Central memory CD4-positive, alpha-beta T cell (primary cell): ENCODE measurements at places on chromosomes 1 and 21.
A peak's percentile ranks its signal among the peaks of the same experiment; 100 is the strongest.

GRCh38 chr1:167659450-167659849 is 29.4 kb downstream of the RCSD1 start:
- no peak for DNase-seq

DNA sequence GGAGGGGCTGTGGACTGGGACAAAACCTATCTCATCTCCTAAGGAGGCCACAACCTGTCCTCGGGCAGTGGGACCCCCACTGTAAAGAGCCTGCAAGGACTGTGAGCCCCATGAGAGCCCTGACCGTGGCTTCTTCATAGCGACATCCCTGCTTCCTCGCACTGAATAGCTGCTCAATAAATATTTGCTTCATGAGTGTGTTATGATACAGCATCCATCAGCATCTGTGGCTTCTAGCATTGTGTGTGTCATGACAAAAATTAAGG is 40.5 kb upstream of the CSF3R start:
- DNase-seq: no peak

DNA sequence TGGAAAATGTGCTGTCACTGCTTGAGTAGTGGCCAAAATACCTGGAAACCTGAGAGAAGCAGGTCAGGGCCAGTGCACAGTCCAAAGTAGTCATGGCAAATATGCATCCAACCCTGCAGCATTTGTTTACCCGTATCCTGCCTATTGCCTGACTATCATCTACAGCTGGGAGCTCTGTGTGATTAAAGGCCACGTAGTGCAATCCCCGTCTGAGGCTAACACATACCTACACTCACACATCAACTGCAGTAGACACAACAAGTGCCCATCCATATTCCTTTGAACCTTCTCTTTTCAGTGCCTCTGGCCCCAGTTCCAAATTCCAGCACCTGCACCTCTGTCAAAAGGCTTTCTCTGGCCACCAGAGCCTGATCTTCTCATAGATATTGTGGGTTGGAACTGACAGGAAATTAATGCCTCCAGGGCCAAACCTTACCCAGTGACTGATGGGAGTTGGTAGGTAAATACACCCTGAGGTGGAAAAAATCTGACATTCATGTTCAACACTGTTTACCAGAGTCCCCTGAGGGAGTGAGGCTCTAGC is 383.0 kb downstream of the SETD4 start:
- no peak for DNase-seq

DNA sequence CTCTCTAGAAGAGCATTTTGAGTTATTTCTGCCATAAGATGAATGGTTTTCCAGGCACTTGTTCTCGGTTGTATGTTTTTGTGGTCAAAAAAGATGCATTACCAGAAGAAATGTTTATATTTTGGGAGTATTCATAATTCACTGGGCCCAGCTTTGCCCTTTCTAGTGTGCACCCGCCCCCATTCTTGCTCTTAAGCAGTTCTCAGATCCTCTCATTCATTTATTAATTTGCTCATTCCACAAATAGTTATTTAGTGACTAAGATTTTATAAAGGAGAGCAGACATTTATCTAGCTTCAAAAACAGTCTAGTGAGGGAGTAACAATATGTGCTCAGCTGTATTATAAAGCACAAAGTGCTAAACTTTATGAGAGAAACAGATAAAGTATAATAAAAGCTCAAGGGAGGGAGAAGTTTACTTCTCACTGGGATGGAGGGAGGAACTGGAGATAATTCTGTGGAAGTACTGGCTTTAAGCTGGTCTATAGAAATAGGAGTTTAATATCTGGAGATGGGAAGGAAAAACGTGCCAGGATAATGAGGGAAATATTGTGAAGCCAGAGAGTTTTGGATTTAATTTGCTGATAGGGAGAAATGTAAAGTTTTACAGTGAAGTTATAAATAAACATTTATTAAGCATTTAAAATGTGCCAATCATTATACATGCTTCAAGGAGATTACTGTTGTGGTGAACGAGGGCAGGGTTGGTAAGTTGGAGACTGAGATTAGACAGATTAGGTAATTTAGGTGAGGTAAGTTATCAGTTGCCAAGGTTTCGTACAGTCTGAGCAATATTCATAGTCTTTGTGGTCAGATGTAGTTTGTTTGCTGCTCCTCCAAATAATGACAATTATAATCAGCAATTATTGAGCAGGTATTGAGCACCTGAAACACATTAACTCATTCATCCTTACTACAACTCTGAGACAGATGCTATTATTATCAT is 9.1 kb upstream of the MACF1 start:
- peak; percentile 66 for DNase-seq

GRCh38 chr21:38993561-38993960 is 187.8 kb downstream of the ETS2 start:
- DNase-seq: no peak

GRCh38 chr1:5738911-5739462 is 253.2 kb downstream of the NPHP4 start:
- no peak for DNase-seq

DNA sequence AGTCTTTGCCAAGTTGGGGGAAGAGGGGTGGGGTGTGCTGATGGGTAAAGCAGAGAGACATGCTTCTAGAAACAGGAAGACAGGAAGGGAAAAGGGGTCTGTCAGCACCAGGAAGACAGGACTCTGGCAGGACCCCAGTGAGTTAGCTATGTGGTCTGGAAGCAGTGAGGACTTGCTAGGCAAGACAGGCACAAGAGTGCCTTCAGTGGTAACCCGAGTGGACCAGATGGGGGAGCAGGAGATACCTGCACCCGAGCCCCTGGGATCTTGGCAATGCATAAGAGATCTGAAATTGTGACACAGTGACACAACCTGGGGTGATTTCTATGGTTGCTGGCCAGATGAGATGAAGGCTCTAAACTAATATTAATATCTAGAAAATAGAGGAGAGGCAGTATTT is 7.0 kb downstream of the TLR5 start:
- no peak for DNase-seq

DNA sequence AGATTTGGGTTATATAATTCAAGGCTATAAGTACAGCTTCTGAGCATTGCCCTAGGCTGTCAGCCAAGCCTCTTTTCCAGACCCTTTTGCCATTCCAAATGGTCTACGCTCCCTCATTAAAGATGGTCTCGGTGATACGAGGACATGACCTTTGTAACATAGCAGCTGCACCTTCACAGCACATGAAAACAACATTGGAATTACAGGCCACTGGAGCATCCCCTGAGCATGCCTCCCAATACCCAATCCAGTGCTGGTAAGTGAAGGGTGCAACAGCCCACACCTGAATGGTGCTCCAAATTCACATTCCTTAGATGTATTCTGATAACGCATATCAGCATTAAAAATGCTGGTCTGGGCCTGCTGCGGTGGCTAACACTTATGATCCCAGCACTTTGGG is 20.1 kb upstream of the PTPRF start:
- DNase-seq: no peak

DNA sequence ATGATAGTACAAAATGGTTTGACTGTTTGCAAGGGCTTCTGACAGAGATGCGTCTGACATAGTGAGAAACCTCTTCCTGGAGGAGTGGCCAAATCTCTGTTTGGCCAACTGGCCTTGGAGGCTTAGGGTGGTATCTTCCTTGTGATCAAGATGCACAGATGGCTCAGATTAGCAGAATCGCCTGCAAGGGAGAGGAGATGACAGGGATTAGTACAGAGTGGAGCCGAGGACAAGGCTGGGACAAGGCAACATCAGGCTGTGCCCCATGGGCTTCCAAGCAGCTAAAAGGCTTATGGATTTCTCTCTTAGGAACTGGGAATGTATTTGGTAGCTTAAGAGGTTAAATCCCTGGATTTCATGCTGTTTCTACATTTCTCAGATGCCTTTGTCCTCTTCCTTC is 379.1 kb downstream of the SIPA1L2 start:
- DNase-seq: no peak

DNA sequence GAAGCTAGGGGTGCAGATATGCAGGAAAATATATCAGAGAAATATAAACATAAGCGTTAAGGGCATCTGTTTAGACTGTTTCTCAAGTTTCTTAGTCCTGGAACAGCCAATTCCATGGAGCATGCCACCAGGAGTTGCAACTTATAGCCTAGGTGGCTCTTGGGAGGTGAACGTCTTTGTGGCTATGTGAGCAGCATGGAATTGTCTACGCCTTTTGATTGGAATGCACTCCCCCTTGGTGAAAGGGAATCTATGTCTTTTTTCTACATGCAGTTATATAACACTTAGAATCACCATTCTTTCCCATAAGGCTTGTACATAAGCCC is 12.4 kb downstream of the RCSD1 start:
- no peak for DNase-seq

GRCh38 chr1:56527548-56528302 is 51.6 kb downstream of the PLPP3 start:
- no peak for DNase-seq

DNA sequence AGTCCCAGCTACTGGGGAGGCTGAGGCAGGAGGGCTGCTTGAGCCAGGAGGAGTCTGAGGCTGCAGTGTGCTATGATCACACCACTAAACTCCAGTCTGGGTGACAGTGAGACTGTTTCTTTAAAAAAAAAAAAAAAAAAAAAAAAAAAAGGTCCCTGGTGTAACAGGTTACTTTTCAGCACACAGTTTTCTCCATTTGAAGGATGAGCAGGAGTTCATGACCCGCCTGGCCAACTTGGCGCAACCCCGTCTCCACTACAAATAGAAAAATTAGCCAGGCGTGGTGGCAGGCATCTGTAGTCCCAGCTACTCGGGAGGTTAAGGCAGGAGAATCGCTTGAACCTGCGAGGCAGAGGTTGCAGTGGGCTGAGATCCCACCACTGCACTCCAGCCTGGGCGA is 12.4 kb downstream of the HNRNPR start:
- no peak for DNase-seq

DNA sequence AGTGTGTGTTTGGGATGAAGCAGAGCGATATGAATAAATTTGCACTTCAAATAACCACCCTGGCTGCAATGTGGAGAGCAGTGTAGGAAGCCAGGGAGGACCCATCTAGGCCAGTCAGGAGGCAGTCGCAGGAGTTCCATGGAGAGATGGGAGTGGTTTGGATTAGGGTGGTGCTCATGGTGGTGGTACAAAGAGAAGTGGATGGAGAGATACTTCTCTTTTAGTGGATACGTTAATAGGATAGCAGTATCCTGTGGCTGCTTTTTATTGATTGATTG is 58.2 kb downstream of the MAN1C1 start:
- no peak for DNase-seq

- no peak for DNase-seq
Observed at GRCh38 chr1:51341876-51342496, 11.6 kb upstream of the TTC39A start.

GRCh38 chr1:50847303-50847702 is 112.8 kb downstream of the FAF1 start:
- DNase-seq: no peak

GRCh38 chr1:71857862-71858261 is 424.5 kb downstream of the NEGR1 start:
- DNase-seq: no peak

DNA sequence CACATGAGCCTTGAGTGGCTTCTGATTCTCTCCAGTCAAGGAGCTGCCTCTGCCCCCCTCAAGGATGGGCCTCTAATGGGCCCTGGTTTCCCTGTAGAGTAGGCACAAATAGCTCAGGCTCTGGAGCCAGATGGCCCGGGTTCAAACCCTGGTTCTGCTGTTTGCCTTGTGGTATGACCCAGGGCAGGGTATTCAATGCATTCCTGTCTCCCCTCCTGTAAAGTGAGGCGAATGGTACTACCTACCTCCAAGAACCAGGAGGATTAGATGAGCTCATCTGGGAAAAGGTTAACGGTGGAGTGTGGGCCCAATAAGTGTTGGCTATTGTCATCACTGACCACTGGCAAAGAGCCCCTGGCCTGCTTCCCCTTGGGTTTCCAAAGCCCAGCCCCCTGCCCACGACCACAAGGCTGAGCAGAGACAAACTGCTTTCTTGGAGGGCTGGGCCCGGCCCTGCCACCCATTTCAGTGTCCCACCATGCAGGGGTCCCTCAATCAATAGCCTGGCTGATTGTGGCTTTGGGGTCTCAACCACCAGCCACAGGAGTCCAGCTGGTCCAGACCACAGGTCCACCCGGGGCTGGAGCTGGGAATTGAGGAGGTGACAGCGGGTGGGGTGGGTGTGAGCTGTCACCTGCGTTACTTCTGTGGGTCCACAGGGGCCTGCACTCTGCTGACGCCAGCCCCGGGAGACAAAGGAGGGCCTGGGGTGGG is 115.6 kb upstream of the RUNX3 start:
- no peak for DNase-seq

DNA sequence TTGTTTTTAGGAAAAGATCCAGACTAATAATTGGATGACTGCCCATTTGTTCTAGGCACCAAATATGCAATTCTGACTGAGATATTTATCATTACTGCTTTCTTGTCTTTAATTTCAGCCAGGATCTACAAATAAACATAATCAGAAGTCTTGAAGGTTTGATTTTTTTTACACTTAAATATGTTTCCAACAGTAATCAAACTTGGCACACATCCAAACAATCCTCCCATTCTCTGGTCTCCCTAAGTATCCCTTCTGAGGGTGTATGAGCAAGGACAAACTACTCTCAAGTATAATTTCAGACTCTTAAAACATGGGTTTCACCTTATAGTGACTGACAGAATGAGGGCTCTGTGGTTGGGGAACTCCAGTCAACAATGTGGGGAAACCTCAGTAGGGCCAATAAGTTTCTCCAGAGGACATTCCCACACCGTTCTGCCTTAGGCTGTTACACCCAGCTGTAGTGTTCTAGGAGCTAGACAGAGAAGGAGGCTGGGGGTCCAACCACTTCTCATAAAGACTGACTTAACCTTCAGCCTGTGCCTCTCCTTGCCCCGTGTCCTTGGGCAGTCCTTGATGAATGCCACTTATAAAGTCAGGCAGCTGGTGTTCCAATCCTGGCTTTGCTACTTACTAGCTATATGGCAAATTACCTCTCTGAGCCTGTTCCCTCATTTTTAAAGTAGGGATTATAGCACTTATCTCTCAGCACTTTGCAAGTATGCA is 1.5 kb upstream of the PALMD start:
- DNase-seq: no peak

DNA sequence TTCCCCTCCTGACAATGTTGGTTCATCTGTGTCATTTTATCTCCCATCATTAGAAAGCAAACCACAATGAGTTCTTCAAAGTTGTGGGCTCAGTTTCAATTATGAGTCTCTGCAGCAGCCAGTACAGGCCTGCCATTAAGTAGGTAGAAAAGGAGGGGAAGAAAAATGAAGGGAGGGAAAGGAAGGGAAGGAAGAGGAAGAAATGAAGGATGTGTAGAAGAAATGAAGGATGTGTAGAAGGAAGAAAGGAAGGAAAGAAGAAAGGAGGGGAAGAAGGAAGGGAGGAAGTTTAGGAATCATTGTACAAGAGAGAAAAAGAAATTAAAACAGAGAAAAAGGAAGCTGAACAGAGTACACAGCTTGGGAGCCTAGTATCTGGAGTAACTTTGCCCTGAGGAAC is 498.3 kb upstream of the DAB1 start:
- no peak for DNase-seq
